GM23338 (cell line): ENCODE measurements at places on chromosomes 2 and 18. TPM values are rescaled to one million over a fixed set of nuclear protein-coding genes. Genes with fewer than 3 reads are reported as not detected.
A peak's percentile ranks its signal among the peaks of the same experiment; 100 is the strongest.

The SLC39A6 gene
- total RNA-seq = 46.8 and 47.3 TPM in 2 replicates

The RND3 gene
- total RNA-seq = 55.3 and 55.7 TPM in 2 replicates

The MOCOS gene
- 6.5 and 7.2 TPM in 2 replicates for total RNA-seq

The DSC3 gene
- total RNA-seq = 2.1 and 3.7 TPM in 2 replicates

The PIEZO2 gene
- total RNA-seq = 8.2 and 15.0 TPM in 2 replicates

The LYPD1 gene
- 4.2 TPM in 2 replicates for total RNA-seq

DNA sequence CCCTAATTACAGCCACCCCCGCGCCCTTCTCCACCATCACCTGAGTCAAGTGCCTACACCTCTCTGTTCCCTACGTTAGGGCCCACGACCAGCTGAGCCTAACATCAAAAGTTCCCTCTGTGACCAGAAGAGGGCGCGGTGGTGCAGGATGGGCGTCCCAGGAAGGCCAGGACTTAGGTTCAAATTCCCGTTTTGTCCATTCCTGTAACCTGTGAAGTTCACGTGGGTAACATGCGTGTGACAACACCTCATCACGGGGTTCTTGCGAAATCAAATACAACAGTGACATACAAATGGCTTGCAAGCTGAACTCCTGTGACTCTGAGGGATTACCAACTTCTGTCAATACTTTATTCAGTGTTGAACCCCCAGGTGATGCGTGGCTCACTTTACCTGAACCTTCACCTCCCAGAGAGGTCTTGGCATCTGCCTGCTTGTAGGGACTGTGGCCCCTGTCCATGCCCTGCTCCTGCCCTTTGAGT, 207.9 kb downstream of the ARL4C start:
- DNase-seq = peak; percentile 76

- DNase-seq = no peak
These were observed 12.1 kb downstream of the TTL start for GRCh38 chr2:112493858-112494648.

DNA sequence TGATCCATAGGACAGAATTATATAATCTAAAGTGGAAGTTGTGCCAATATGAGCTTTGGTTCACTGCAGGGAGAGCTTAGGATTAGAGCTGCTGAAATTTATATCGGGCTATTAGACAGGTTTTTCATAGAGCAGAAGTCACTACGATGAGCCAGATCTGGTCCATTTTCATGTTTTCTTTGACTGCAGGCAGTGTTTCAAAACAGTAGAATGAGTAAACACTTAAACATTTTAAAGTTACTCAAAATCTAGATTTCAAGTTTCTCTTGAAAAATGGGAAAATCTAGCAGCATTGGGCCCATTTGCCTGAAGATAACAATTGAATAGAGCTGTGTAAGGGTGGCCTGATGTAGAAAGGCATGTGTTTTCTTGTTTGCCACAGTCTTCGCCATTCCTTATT, 14.5 kb upstream of the ADAM23 start:
- DNase-seq = no peak

GRCh38 chr18:33558529-33558928, 19.5 kb upstream of the ASXL3 start:
- no peak for DNase-seq

DNA sequence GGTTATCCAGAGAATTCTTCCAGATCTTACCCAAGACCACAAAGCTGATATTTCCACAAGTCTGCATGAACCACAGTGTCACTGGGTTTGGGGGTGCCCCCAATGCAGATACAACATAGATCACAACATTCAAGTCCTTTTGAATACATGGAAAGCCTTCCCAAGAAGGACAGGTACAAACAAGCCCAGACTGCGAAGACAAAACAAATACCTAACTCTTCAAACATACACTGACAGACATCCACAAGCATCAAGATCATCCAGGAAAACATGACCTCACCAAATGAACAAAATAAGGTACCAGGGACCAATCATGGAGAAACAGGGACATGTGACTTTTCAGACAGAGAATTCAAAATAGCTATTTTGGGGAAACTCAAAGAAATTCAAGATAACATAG, 93.1 kb downstream of the MDH1 start:
- DNase-seq = no peak

DNA sequence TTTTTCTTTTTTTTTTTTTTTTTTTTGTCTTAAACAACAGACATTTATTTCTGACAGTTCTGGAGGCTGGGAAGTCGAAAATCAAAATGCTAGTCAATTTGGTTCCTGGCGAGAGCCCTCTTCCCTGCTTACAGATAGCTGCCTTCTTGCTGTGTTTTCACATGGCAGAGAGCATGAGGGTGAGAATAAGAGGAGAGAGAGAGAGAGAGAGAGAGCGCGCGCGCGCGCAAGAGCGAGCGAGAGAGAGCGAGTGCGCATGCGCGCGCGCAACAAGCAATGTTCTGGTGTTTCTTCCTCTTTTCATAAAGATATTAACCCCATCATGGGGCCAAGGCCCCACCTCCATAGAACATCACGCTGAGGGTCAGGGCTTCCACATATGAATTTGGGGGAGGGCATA, 20.9 kb downstream of the MTCL1 start:
- DNase-seq = no peak
